Hematopoietic multipotent progenitor cell treated with erythropoietin and hydrocortisone succinate and interleukin-3 and kit ligand, for 8 days (in vitro differentiated cells): ENCODE measurements at places on chromosomes 5 and 9.

GRCh38 chr9:134842321-134842720 lies 38.3 kb upstream of the FCN2 start:
- no peak for DNase-seq

DNA sequence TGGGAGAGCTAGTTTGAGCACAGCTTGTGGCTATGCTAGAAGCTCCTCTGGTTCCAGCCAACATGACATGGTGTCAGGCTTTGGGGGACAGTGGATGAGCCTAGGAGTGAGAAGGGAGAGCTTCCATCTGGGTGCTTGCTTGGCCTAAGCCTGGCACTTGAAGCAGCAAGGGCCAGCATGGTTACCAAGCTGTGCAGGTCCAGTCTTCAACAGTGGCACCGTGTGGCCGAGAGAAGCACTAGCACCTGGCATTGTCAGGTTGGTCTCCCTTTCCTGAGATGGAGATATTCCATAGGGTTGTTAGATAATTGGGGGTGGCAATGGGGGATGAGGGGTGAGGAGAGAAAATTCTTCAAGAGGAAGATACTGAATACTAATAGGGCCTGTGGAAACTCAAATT lies 261.9 kb downstream of the PBX3 start:
- DNase-seq: no peak

GRCh38 chr5:112275671-112276070 lies 143.4 kb downstream of the EPB41L4A start:
- DNase-seq: no peak

DNA sequence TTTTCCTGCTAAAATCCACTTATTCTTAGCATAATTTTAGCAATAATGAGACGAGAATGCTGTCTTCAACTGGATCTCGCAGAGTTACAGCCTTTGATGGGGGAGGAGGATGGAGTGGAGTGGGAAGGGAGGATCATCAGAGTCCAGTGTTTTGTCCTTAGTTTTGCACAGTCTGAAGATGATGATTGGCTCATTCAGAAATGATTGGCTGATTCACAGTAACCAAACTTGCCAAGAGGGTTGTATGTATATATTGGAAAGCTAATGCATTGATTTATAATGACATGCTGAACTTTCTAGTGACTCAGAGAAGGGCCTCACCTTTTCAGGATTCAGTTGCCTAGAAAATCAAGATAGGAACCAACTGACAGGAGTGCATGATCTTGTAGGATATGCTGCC lies 448.0 kb downstream of the CCDC171 start:
- DNase-seq: no peak

DNA sequence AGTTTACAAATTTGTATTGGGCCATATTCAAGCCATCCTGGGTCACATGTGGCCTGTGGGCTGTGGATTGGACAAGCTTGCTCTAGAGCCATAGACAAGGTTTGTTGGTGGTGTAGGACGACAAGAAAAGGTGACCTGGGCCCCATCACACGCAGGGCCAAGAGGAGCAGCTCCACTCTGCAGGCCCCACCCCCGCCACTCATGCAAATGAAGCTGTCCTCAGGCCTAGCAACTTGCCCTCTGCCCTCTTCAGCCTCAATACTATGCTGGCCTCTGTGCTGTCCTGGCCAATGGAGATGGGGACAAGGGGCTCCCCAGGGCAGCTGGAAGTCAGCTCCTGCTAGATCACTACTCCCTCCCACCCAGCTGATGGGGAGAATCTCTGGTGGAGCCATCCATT lies 55.2 kb upstream of the TMEM252 start:
- DNase-seq: no peak

DNA sequence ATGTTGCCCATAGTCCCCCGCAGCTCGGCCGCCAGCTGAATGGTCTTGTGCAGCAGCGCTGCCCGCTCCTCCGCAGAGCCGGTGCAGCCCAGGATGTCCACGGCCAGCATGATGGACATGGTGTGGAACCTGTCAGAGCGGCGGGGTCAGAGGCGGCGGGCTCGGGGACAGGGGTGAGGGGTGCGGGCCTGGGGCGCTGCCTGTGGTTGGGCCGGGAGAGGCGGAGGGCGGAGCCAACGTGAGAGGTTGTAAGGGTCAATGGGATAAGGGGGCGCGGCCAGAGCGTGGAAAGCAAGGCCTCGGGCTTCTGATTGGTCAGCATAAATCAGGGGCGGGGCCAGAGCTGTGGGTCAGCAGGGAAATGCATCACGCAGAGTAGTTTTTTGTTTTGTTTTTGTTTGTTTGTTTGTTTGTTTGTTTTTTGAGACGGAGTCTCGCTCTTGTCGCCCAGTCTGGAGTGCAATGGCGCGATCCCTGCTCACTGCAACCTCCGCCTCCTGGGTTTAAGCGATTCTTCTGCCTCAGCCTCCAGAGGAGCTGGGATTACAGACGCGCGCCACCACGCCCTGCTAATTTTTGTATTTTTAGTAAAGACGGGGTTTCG lies 6.8 kb upstream of the TOR2A start:
- no peak for DNase-seq

DNA sequence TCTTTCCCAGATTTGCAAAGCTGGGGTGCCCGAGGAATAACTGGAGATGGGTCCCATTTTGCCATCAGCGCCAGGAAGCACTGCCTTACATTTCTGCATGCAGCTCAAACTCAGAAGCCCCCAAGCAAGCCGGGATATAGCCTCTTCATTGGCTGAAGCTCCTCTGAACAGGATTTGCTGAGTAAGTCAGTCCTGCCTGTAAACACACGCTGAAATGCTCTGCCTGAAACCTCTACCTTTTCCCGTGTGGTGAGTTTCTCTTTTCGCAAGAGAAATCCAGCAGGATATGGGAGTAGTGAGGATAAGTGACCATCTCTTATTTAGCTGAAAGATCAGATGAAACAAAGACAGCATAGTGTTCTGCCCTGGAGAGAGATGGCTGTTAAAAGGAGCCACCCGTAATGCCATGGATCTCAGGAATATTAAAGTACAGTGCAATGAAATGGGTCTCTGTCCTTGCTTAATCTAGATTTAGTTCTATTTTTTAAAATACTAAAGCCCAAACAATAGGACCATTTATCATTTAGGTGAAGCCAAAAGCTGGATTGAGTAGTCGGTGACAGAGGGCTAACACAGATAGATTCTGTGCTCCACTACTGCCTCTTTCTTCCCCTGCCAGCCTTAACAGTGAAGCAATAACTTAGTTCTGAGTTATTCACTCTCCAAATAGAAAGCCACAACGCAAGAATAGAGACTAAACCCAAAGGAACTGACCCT lies 177.5 kb upstream of the PPP2R2B start:
- no peak for DNase-seq

DNA sequence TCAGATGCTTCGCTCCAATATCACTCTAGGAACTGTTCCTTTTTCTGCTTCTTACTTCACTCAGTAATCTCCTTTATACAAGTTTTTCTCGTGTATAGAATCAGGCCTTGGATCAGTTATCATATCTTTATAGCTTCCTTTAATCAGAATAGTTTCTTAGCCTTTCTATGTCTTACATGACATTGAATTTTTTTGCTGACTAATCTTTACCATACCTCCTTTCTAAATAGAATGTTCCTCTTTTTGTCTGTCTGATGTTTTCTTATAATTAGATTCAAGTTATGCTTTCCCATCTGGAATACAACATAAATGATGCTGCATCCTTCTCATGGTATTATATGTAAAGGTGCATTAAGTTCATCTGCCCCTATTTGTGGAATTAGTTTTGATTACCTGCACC lies 40.2 kb upstream of the TYRP1 start:
- no peak for DNase-seq

DNA sequence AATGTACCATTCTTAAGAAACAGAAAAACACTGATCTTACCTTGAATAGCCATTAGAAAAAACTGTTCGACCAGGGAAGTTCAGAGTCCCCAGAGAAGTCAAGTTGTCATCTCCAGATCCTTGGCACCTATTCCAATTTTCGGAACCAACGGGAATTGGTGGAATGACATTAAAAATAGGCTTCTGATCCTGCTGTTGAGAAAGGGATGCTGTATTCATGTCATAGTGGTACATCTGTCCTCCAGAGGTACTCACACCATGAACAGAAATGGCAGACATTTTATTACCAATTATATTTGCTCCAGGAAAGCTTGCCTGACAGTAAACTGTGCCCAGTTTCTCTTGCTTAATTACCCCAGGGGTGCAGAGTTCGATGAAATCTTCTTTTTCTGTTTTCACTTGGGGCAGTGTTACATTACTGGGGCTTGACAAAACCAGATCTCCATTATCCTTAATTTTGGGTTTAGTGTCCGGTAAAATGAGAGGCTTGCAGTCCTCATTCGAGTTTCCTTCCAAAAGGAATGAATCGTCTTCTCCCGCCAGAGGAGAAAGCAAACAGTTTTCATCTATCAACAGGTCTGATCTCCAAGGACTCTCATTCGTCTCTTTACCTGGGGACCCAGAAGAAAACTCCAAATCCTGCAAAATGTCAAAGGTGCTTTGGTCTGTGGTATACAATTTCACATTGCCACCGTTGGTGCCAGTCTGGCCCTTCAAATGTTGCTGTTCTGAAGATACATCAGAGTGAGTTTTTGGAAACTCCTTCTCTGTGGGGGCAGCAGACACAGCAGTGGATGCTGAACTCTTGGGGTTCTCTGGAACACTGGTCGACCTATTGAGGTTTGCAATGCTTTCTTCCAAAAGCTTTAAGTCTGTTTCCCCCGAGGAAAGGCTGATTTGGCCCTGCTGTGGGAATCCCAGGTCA lies 3.6 kb downstream of the NR3C1 start:
- no peak for DNase-seq

GRCh38 chr5:4001004-4001403 lies 405.4 kb downstream of the IRX1 start:
- no peak for DNase-seq

DNA sequence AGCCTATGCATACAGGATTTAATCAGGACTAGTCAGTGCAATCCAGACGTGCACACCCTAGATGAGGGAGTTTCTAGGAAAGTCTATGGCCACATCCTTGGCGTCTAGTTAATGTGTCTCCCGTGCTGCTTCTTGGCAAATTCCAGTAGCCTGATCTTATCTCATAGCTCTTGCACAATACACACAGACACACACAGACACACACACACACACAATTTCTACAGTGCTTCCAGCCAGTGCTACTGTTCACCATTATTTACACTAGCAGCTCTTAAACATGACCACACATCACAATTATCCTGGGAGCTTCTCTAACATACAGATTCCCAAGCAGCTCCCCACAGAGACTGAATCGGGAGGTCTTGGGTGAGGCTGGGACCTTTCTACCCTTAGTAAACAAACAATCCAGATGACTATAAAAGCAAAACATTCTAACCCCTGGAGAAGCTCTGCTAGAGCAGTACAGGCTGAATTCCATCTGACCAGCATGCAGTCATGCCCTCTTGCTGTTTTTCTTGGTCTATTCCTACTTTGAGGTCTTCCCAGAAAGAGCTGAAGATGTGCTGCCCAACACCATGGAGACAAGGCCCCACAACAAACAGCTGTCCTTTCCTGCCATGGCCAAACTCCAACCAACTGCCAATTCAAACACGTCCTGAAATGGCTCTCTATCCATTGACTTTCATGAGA lies 236.6 kb downstream of the DEPDC1B start:
- no peak for DNase-seq

DNA sequence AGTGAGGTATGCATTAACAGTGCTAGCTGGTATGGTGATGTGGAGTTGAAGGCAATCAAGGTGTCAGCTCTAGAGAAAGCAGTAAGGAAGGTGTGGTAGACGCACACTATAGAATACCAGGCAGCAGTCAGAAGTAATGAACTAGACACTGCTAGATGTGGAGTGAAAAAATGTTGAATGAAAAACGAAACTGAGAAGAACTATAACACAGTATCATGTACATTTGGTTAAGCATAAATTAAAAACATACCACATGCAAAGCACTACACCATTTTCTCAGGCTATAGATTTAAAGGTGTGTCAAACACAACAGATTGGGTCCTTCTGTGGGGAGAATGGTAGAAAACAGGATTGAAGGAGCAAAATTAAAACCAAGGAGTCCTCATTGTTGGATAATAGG lies 15.4 kb downstream of the ZNF622 start:
- DNase-seq: no peak

- no peak for DNase-seq
Measured at GRCh38 chr9:134442085-134442474, 115.8 kb downstream of the RXRA start.

GRCh38 chr5:78731884-78732283 lies 83.3 kb upstream of the LHFPL2 start:
- no peak for DNase-seq

GRCh38 chr5:65248896-65249295 lies 232.8 kb downstream of the ADAMTS6 start:
- no peak for DNase-seq

- no peak for DNase-seq
Measured at GRCh38 chr9:18051638-18052037, 422.3 kb upstream of the ADAMTSL1 start.

GRCh38 chr9:134650431-134651190 lies 9.0 kb downstream of the COL5A1 start:
- no peak for DNase-seq

- DNase-seq: no peak
Measured at GRCh38 chr9:33453999-33454660, 6.7 kb upstream of the AQP3 start.

DNA sequence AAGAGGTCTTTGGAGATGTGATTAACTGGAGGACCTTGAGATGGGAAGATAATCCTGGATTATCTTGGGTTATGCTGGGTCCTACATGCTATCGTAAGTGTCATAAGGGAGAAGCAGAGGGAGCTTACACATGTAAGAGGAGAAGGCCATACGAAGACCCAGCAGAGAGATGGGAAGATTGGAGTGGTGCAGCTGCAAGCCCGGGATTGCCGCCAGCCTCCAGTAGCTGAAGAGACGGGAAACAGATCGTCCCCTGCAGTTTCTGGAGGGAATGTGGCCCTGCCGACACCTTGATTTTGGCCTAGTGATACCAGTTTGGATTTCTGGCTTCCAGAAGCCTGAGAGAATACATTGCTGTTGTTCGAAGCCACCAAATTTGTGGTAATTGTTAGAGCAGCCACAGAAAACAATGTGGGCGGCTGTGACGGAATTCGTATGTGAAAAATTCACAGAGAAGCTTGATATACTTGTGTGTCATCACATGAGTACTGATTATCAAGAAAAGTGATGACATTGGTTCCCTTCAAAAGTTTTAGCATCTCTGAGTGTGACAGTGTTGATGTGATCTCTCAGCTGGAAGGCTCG lies 86.9 kb downstream of the CYFIP2 start:
- no peak for DNase-seq

GRCh38 chr9:38527503-38527902 lies 92.9 kb downstream of the ANKRD18A start:
- no peak for DNase-seq

- no peak for DNase-seq
Measured at GRCh38 chr5:54803471-54804011, 181.9 kb downstream of the ESM1 start.

- DNase-seq: no peak
Measured at GRCh38 chr5:65034813-65035209, 266.1 kb downstream of the CWC27 start.
